Hippocampal formation (tissue), 2 donors: ENCODE measurements at places on chromosomes 3 and 15.
A peak's percentile ranks its signal among the peaks of the same experiment; 100 is the strongest.

DNA sequence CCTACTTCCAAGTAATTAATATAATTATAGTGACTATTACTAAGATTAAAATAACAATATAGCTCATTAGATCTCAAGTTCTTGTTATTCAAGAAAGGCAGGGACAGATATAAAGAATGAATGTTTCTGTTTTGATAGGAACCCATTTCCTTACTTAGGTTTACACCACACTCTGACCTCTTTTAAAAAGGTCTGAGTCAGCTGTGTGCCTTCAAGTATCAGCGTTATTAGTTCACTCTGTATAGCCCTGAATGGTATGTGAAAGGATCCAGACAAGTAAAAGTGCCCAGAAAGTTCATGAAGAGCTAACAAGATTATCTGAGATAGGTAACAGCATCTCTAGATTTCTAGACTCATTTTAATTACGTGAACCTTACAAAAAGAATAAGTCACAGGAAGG is 28.9 kb downstream of the PDCD10 start:
- DNase-seq: no peak

DNA sequence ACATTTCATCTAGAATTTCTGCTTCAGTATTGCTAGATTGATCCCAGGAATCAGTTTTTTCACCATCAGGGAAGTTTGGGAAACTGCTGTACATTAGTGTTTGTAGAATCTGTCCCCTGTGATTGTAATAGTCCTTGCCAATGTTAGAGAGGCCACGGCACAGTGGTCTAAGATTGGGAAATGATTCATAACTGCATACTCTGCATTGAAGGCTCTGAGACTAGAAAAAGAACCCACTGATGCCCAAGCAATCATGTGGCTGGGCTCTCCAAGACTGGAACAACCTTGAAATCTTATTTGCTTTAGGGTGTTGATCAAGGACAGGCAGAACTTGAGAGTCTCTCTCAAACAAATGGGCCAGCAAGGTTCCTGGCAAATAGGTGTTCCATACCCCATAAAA is 245.6 kb upstream of the LRTM1 start:
- no peak for DNase-seq

DNA sequence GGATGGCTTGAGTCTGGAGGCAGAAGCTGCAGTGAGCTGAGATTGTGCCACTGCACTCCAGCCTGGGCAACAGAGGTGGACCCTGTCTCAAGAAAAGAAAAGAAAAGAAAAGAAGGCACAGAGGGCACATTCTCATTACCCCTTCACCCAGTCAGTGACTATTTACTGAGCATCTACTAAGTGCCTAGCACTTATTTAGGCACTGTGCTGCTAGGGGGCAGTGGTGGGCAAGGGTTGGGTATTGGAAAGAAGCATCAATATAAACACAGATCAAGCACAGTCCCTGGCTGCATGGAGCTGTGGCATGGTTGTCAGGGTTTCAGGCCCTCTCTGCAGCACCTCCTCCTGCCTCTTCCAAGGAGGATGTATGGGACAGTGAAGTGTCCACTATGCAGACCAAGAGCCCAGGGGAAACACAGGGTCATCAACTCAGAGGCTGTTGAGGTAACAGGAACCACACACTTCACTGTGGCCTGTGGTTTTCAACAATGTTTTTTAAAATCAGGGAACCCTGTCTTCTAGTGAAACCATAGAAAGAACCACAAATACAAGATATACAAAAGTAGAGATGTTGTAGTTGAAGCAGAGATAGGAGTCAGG is 138.5 kb downstream of the RAB11A start:
- no peak for DNase-seq

DNA sequence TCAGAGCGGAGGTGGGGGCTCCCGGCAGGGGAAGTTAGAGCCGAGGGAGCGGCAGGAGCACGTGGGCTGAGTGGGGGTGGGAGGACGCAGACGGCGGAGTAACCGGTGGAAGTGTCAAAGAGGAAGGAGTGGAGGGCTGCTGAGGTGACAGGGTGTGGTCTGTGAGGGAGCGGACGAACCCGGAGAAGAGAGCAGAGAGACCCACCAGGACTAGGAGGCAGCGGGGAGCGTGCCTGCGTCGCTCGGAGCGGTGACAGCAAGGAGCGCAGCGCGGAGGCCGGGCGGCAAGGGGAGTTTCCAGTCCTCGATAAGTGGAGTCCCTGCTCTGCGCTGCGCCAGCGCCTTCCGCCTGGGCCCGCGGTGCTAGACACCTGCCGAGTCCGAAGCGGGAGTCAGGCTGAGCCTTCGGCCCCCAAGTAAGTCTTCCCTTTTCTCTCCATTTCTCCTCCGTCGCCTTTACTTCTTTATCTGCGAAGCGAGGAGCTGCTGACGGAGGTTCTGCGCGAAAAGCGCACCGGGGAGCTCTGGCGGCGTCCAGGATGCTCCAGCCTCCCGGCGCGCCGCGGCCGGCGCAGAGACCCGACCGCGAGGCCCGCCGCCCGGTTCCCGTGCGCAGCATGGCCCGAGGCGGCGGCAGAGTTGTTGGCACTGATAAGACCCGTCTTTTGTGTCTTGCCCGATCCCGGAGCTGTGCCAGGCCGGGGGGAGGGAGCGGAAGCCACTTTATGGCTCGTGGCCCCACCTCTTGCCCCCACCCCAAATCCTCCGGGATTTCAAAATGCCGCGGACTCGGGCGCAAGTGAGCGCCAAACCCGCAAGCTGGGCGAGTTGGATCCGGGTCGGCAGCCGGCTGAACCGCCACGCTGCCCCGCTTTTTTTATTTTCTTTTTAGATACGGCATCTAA is 533.0 kb upstream of the SEMA6D start:
- no peak for DNase-seq

GRCh38 chr3:141643796-141644195 is 94.3 kb upstream of the RNF7 start:
- no peak for DNase-seq

- DNase-seq: no peak
These were observed 116.5 kb upstream of the SLC2A2 start for GRCh38 chr3:171142985-171143384.

DNA sequence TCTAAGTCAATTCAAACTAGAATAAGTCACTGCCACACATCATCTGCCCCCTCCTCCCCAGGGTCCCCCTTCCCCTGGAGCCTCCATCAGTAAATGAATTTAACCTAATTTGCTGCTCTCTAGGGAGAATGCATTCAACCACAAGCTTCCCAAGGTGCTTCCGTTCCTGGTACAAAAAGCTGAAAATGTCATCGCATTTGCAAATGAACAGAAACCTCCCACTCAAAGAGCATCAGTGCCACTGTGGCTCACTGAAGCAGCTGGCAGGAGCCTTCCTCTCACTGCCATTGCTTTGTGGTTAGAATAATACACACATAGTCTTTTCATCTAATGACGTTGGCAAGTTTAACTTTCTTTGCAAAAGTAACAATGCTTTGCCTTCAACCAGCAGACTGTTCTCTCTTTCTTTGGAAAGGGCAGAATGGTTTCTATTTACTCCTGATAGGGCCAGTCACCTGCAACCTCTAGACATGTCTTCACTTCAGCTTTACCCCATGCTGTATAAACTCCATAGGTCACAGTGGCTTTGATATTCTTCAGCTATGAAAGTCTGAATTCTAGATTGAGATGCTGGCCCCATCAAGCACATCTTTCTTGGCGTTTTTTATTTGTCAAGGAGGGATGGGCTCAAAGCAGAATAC is 238.1 kb downstream of the CPNE4 start:
- peak; percentile 26 for DNase-seq

GRCh38 chr3:38630606-38631005 is 18.9 kb downstream of the SCN5A start:
- no peak for DNase-seq

GRCh38 chr15:33099739-33100138 is 94.8 kb downstream of the FMN1 start:
- DNase-seq: no peak

GRCh38 chr15:89898614-89899294 is 5.0 kb upstream of the AP3S2 start:
- no peak for DNase-seq

GRCh38 chr15:61558172-61559136 is 329.4 kb upstream of the RORA start:
- DNase-seq: no peak

GRCh38 chr15:95024351-95024750 is 793.0 kb downstream of the MCTP2 start:
- no peak for DNase-seq

DNA sequence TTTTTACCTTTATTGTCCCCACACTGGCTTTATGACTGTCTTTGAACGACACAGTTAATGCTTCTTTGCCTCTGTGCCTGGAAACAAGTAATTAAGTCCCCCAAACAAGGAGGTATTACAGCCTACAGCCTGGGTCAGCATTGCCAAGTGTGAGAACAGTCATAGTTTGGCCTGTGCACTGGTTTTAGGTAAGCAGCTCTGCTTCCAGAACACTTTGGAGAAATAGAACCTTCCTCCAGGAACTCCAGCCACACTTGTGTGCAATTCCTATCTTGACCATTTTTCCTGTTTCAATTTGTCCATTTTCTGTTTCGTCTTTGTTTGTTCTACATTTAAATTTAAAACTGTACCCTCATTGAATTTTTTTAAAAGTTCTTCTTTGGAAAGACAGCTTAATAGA is 568.2 kb downstream of the TUSC7 start:
- DNase-seq: no peak

DNA sequence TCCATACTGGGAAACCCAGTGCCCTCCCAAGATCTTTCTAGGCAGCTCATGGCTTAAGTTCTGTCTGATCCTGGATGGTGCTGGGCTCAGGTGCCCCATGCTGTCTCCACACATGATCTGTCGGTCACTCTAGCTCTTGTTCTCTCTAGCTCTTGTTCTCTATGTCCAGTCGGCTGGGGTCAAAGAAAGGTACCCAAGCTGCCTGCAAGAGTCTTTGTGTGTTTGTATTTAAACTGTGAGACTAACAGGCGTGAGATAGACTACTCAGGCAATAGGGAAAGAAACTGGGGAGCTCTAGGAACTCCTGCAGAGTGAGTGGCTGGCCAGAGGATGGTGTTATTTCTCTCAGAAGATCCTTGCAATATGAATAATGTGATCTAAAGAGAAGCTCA is 40.2 kb downstream of the GPR156 start:
- peak; percentile 1 for DNase-seq

DNA sequence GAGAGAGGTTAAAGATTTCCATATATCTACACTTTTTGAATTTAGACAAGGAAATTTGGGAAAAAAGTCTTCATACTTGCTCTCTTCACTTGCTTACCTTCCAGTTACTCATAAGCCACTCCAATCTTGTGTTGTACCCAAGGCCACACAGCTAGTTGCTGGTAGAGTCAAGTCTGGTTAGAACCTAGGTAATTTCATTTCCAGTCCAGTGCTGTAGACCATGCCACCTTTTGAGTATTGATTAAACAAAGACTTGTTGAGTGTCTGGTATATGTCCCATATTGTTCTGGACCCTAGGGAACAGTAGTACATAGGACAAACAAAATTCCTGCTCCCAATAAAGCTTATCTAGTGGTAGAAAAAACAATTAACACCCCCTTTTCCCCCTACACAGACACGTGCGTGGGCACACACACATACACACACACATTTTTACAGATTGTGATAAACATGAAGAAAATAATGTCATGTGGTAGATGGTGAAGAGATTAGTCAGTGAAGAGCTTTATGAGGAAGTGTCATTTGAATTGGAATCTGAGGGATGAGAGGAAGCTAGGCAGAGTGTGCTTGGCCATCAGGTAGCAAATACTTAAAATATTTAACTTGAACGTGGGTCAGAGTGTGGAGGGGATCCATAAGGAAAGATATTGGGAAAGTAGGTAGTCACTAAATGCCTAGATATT is 2.1 kb downstream of the CMC1 start:
- DNase-seq: no peak

- no peak for DNase-seq
These were observed 405.5 kb upstream of the CNTN4 start for GRCh38 chr3:1693145-1693544.

- peak; percentile 56 for DNase-seq
These were observed 53.7 kb downstream of the BDH1 start for GRCh38 chr3:197501879-197502620.

GRCh38 chr3:157333551-157333991 is 103.1 kb upstream of the PTX3 start:
- no peak for DNase-seq

DNA sequence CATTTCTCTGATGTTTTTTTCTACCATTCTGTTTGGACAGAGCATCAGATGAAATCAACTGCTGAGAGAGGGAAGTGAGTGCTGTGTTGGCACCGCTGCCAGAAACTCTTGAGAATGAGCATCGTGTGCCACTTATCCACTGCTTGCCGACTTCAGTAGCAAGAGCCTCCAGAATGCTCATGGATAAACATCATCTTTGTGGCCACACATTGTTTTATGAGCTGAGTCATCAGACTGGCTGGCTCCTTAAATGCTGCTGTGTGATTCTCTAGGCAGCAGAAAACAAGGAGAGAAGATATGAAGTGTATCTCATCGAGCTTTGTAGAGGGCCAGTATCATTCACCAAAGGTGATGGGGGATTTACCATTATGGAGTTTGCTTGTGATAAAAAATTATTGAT is 3.4 kb upstream of the DOCK3 start:
- DNase-seq: no peak

DNA sequence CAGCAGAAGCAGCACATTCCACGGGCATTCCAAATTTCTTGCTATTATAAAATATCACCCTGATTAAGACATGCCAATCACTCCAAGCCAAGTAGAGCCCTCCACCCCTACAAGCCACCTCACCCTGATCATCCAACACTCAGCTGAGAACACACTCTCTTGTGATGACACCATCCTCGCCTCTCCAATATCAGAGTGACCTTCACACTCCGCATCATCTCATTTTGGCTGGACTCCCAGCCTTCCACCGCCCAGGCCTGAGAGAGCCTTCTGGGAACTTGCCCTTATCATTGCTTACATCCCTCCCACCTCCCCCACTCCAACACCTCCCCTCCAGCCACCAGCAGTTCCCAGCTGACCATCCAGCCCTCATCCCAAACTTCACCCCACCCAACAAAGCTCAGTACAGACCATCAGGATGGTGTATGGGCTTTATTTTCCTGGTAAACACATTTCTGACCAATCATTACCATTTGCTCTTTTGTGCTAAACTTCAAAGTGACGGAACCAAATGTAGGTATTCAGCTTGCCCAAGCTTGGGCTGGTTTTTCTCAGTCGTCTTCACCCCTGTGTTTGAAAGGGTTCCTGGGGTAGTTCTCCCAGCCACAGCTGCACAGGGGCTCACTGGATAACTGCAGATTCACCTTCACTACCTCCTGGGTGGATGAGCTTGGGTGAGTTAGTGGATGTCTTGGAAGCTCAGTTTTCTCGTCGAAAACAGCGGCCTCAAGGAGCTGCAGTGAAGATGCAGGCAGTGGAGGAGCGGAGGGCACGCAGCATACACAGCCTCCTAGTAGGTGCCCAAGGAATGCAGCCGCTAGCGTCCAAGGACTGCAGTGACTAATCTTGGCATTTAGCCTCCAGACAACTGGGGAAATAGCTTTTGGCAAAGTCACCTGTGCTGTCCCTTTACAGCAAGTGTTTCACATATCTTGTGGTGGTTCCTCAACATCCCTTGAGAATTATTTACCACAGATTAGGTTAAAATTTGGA is 115.1 kb downstream of the LIPC start:
- no peak for DNase-seq

DNA sequence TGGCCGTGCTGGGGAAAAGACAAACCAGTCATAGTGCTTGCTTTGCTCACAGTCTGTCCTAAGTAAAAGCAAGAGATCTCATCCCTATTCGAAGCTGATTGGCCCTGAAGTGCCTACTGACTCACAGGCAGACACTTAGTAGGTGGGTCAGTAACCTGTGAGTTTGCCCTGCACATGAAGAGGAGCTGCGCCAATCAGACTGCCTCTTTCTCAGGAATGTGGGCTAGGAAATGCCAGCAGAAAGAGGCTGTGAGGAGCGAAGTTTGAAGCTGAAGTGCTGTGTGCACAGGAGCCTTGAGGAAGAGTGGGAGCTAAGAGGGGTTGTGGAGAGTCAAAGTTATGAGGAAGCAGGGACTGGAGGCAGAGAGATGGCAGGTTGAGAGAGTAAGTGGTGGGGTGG is 126.8 kb downstream of the IL20RB start:
- no peak for DNase-seq
